ENCODE measurements at places on chromosomes 4 and X.

DNA sequence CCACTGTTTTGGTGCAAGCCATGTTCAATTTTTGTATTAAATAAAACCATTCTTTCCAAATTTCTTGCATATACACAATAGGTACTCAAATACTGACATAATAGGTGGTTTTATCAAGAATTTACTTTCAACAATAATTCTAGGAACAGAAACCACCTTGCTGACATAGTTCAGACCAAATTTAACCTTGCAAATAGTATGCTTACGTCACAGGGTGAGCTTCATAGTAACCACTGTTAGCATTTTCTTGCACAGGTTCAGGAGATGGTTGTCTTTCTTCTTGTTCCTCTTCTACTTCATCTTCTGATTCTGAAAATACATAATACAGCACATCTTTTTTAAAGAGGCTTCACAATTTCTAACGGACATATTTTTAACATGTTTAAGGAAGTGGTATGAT, 17.6 kb downstream of the G3BP2 start:
- no peak for DNase-seq

DNA sequence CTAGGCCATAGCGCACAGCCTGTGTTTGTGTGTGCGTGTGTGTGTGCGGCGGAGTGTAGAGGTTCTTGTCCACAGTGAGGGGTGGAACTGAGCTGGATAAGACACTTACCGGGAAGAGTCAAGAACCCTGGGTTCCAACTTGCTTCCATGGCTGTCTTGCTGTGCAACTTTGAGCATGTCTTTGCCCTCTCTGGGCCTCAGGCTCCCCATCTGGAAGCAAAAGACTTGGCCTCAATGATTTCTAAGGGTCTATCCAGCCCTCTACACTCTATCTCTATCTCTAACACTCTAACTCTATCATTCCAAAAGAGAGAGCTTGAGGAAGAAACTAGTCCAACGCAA, 121.3 kb upstream of the PJA1 start:
- no peak for DNase-seq

- DNase-seq: peak; percentile 50
These were observed 23.5 kb downstream of the TLR10 start for GRCh38 chr4:38759113-38759789.

DNA sequence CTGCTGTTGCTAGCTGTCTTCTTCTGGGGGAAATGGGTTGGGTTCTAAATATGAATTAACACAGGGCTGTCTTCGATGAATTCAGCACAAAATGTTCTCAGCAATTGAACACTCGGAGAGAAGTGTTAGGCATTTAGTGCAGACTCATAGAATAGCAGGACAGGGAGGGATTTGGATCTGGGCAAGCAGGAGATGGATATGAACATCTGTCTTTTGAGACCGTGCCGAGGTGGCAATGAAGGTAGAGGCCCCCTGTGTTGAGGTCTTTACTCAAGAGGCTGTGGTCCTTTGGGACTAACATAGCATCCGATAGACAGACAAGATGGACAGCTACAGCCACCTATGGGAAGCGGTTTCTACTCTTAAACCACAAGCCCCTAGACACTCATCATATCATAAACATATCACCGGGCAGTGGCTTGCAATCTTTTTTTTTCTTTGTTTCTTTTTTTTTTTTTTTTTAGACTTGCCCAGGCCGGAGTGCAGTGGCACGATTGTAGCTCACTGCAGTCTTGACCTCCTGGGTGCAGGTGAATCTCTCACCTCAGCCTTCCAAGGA, 6.7 kb downstream of the CD99 start:
- no peak for DNase-seq

Data from SK-N-DZ (cell line).